Right atrium auricular region (tissue), 2 donors: ENCODE measurements at places on chromosomes 4 and X. TPM values are rescaled to one million over a fixed set of nuclear protein-coding genes. Genes with fewer than 3 reads are reported as not detected.
A peak's percentile ranks its signal among the peaks of the same experiment; 100 is the strongest.

GRCh38 chr4:108031427-108032083 lies 41.9 kb downstream of the HADH start:
- DNase-seq, result no peak

GRCh38 chr4:165060938-165061337 lies 7.3 kb downstream of the TRIM75 start:
- DNase-seq, result no peak

The P2RY4 gene
- total RNA-seq, result not detected

- no peak for DNase-seq
These were observed 27.6 kb downstream of the INPP4B start for GRCh38 chr4:142818476-142818875.

GRCh38 chr4:75634951-75635350 lies 4.6 kb upstream of the CDKL2 start:
- no peak for DNase-seq

- DNase-seq, result no peak
These were observed 3.2 kb downstream of the SOWAHB start for GRCh38 chr4:76894537-76895255.

DNA sequence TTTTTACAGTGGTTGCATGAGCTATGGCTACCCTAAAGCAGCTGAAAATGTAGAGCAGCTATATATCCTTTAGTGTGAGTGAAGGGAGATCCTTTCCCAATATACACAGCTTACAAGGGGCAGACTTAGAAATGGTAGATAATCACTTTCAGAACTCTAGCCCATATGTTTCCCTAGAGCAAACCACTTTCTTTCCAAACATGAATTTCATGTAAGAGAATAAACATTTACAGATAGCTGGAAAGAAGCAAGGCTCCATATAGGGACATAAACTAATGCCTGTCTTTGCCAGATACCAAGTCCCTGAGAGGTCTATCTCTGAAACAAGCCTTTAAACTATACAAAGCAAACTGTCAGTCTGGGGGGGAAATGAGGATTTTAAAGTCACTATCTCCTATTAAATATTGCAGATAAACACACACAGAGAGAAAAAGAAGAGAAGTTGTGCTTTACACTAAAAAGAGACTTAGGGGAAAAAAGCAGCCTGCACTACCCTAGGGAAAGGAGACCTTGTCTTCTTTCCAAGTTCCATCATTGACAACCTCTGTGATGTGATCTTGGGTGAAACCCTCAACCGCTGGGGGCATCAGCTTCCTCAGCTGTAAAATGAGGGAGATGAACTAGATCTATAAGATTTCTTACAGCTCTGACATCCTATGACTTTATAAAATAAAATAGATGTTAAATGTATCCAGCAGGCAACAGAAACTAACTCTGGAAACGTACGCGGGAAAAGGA lies 73.6 kb downstream of the TMEM156 start:
- no peak for DNase-seq

DNA sequence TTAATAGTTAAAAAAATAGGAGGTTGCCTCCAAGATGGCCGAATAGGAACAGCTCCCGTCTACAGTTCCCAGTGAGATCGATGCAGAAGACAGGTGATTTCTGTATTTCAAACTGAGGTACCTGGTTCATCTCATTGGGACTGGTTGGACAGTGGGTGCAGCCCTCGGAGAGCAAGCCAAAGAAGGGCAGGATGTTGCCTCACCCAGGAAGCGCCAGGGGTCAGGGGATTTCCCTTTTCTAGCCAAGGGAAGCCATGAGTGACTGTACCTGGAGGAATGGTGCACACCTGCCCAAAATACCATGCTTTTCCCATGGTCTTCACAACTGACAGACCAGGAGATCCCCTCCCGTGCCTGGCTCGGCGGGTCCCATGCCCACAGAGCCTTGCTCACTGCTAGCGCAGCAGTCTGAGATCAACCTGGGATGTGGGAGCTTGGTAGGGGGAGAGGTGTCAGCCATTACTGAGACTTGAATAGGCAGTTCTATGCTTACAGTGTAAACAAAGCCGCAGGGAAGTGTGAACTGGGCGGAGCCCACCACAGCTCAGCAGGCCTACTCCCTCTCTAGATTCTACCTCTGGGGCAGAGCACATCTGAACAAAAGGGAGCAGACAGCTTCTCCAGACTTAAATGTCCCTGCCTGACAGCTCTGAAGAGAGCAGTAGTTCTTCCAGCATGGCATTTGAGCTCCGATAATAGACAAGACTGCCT lies 47.5 kb downstream of the PPA2 start:
- DNase-seq, result no peak

DNA sequence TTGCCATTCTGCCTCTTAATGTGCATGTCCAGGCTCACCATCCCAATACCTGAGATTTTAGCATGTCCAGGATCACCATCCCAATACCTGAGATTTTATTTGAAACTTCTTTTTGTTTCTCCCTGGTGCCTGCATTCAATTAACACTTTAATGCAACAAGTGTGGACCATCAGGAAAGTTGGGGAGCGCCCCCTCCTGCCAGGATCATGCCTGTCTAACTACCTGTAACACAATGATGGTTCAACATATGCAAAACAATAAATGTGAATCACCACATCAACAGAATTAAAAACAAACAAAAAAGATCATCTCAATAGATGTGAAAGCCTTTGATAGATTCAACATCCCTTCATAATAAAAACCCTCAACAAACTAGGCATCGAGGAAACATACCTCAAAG lies 1359.5 kb upstream of the DIAPH2 start:
- no peak for DNase-seq

The GABRE gene
- 4.2 TPM for total RNA-seq

The TBC1D8B gene
- total RNA-seq, result 4.6 TPM

The GAGE1 gene
- not detected for total RNA-seq

DNA sequence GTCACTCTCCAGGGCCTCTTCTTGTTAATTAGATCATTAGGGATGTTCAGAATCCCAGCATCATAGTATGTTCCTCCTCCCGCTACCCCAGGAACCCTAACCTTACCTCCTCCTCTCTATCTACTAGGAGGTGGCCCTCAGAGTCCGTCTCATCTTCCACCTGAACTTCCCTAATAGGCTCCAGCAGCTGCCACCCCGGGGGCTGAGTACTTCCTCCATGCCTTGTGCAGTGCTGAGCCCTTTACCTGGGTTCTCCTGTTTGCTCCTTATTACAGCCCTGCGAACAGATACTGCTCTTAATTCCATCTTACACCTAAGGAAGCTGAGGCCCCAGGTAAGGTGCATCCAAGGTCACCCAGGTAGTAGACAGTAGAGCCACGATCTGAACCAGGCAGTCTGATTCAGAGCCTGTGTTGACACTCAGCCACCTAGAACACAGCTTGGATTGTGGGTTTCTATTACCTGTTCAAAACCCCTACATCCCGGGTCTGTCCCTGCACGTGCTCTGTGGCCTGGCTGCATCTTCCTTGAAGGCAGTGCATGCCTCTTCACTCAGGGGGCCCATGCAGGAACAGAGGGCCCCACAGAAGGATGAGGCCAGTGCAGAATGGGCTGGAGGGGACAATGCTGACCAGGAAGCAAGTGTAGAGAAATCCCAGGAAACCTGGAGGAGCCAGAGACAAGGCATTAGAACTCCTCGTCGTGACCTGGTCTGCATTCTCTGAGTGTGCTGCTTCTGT lies 51.4 kb upstream of the MSANTD1 start:
- no peak for DNase-seq

The MAGEA2B gene
- not detected for total RNA-seq

DNA sequence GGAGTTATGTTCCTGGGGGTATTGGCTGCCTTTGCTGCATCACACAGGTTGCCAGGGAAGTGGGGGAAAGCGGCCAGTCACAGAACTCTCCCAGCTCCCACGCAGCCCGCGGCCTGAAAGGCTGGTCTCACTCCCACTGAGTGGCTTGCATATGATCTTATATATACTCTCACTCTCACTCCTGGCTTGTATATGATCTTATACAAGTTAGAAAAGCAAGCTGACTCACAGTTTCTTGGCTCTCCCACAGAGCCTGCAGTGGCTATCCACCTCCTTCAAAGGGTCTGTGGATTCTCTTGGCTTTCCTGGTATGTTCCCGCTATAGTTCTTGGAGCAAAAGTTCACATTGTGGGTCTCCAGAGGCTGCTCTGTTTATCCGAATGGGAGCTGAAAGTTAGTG lies 833.5 kb upstream of the GALNTL6 start:
- no peak for DNase-seq

DNA sequence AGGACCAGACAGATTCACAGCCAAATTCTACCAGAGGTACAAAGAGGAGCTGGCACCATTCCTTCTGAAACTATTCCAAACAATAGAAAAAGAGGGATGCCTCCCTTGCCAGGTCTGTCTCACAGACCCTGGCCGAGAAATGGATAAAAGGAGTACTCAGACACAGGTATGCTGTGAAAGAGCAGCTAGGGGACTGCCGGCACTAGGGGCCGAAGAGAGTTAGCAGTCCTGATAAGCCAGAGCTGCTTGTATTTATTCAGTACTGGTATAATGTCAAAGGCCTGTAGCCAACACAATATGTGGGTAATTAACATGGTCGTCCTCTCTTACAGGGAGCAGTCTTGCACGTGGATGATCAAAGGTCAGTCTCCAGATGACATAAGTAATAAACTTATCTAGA lies 1042.1 kb upstream of the LCORL start:
- no peak for DNase-seq

GRCh38 chr4:89570931-89571330 lies 263.3 kb upstream of the GPRIN3 start:
- no peak for DNase-seq

DNA sequence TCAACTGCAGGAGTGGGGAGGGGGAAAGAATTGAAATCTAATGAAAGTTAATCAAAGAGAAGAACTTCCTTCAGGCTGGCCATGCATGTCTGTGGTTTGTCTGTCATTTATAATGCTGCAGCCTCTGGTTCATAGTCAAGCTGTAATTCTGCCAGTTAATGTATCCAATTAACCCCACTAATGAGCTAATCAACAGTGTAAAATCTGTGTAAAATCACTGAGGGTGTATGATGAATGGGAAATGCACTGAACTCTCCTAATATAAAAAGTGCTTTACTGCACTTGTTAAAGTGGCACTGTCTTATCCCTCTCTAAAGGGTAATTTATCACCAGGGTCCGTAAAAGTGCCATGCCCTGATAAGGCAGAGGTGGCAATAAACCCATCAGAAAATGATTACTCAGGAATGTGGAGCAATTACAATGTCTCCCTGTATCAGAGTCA lies 798.1 kb downstream of the PDHA2 start:
- DNase-seq, result no peak

The PRDM5 gene
- total RNA-seq, result 12.8 TPM

DNA sequence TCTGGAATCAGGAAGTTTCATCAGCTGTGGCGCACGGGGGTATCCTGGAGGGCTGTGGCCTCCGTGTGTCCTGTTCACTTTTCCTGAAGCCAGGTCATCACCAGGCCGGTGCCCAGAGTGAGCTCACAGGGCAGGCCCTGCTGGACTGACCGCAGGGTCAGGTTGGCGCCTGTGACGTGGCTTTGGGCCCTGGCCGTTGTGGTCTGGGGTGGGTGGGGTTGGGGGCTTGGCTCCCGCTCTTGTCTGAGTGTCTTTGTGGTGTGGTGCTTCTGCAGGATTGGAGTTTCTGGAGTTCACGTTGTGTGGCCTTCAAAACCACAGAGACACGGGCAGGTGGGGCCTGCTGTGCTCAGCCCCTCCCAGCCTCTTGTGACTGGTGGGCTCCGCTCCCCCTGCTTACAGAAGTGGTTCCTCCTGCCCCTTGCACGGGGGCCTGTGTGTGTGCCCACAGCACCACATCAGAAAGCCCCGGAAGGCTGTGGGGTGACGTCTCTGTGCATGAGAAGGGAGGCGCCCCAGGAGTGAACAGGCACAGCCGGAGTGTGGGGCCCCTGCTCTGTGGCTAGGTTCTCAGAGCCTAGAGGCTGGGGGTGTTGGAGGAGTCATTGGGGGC lies 9.5 kb downstream of the RGS12 start:
- no peak for DNase-seq

GRCh38 chr4:179437962-179438361 lies 1995.7 kb upstream of the AGA start:
- no peak for DNase-seq

DNA sequence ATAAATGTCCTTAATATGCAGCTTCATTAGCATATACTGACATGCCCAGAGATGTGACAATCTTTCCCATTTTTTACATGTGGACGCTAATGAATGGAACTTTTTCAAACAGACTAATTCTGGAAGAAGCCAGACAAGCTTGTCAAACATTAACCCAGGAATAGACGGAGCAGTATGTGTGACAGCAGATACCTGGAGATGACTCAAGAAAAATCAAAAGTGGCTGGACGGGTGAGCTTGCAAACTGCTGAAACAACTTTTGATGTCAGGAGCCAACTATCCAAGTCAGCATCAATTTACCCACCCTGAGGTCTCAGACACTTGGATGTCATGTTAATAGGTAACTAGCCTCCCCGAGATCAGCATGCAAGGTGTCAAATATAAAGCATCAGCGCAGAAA lies 183.0 kb downstream of the PACRGL start:
- no peak for DNase-seq

GRCh38 chrX:56563231-56564161 lies at the start of gene UBQLN2:
Gene UBQLN2 (plus strand): TSS chrX:56563627. CDS start chrX:56563874, 247 bp downstream.
- peak; percentile 72 for DNase-seq

- DNase-seq, result no peak
These were observed 136.9 kb upstream of the ZIC3 start for GRCh38 chrX:137428766-137429591.

- DNase-seq, result no peak
These were observed 39.3 kb downstream of the CPE start for GRCh38 chr4:165418073-165418472.

The HPGDS gene
- total RNA-seq, result 0.63 TPM
